ENCODE measurements at places on chromosomes 3 and 15.
A peak's percentile ranks its signal among the peaks of the same experiment; 100 is the strongest.

DNA sequence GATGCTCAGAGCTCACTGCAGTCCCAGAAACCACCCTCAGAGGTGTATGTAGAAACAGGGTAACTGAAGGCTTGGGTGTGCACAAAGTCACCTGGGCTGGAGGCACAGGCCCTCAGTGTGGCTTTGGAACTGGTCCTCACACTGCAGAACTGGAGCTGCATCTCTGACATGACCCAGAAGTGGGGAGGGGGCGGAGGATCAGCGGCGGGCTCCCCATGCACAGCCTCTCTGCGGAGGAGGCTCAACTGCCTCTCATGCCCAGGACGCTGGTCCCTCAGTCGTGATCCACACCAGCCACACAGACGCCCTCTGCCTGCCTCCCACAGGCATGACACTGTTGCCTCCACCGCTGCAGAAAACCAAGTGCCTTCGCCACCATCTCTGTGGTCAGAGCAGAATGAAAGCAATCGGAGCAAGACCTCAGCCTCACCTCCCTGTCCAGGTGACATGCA is 73.7 kb downstream of the TM2D3 start:
- peaks cover 78% of the 10 kb centered on the region for H3K27me3 ChIP-seq
- no peak overlapping the region for H3K4me3 ChIP-seq
- H3K4me1 ChIP-seq = no peaks in the 10 kb centered on the region
- no peaks in the 10 kb centered on the region for H3K36me3 ChIP-seq
- DNase-seq = no peak
- peak overlapping the region; percentile 35 for H3K27ac ChIP-seq

- H3K27ac ChIP-seq = no peak overlapping the region
- H3K36me3 ChIP-seq = no peaks in the 10 kb centered on the region
- no peaks in the 10 kb centered on the region for H3K4me1 ChIP-seq
- no peak for DNase-seq
These were observed 107.4 kb upstream of the IL12A start for GRCh38 chr3:159881208-159881607.

DNA sequence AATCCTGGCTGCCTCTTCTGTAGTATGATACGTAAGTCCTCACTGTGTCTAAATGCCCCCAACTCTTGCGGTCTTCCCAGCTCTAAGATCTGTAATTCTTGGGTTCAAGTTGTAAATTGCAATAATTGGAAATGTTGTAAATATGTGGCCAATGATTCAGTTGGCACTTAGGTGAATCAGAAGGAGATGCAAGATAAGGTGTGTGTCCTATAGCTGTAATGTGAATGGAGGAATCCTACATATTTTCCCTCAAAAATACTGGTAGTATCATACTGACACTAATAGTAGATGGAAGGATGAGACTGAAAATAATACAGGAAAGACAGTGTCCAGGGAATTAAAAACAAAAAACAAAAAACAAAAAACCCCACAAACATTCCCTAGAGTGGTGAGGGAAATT is 3.5 kb upstream of the ST3GAL6 start:
- no peaks in the 10 kb centered on the region for H3K4me1 ChIP-seq
- H3K4me3 ChIP-seq = no peak overlapping the region
- H3K36me3 ChIP-seq = no peaks in the 10 kb centered on the region
- H3K27me3 ChIP-seq = peaks cover 59% of the 10 kb centered on the region

DNA sequence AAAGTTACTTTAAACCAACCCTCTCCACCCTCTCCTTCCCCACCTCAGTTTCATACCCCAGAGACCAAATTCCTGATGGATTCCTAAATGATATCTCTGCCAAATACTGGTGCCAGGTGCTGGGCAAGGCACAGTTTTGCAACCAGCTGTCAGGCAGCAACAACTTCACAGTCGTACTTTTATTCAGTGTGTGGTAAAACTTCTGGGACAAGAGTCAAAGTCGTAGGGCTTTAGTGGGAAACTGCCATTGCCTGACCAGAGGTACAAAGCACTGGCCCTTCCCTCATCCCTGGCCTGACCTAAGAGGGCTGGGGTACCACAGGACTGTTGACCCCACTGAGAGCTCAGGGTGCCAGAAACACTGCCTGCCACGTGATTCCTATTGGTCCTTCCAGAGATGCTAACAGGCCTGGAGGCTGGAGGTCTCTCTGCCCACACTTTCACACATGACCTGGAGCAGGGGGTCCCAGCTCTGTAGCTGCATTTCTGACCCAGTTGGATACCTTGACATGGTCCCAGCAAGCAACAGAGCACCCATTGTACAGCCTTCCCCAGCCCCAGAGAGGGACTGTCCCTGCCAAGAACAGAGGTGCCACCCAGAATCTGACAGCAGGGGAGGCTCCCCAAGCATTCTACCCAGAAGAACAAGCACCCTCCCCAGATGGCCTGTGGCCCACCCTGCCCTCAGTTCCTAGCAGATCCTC is 59.9 kb downstream of the LIPC start:
- no peak overlapping the region for H3K27ac ChIP-seq
- DNase-seq = no peak
- no peaks in the 10 kb centered on the region for H3K36me3 ChIP-seq
- peaks cover 23% of the 10 kb centered on the region for H3K4me1 ChIP-seq
- H3K27me3 ChIP-seq = no peaks in the 10 kb centered on the region

GRCh38 chr3:87161013-87161412 is 66.1 kb upstream of the CHMP2B start:
- DNase-seq = no peak
- no peaks in the 10 kb centered on the region for H3K27me3 ChIP-seq
- H3K27ac ChIP-seq = no peak overlapping the region
- H3K4me1 ChIP-seq = no peaks in the 10 kb centered on the region
- no peaks in the 10 kb centered on the region for H3K36me3 ChIP-seq

DNA sequence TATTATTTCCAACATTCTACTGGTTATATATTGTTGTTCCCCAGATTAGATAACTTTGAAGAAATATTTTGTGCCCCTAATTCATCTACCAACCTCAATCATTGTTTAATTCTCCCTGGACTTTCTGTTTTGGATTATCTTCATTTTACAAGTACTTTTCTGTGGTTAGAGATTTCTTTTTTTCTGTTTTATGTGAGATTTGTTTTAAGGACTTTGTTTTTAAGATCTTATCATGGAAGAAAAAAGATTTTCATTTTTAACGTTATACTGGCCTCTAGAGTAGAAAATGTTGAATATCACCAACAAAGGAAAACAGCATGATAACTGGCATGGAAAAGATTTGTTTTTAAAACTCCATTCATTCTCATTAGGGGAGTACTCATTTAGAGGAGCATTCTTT is 210.9 kb upstream of the KCNMB2 start:
- H3K4me3 ChIP-seq = no peak overlapping the region
- H3K27ac ChIP-seq = no peak overlapping the region
- DNase-seq = no peak
- no peaks in the 10 kb centered on the region for H3K4me1 ChIP-seq

GRCh38 chr3:101050046-101050445 is 56.8 kb upstream of the ABI3BP start:
- peaks cover 17% of the 10 kb centered on the region for H3K27me3 ChIP-seq
- H3K4me1 ChIP-seq = no peaks in the 10 kb centered on the region
- no peak for DNase-seq
- no peak overlapping the region for H3K4me3 ChIP-seq
- no peak overlapping the region for H3K27ac ChIP-seq
- no peaks in the 10 kb centered on the region for H3K36me3 ChIP-seq

DNA sequence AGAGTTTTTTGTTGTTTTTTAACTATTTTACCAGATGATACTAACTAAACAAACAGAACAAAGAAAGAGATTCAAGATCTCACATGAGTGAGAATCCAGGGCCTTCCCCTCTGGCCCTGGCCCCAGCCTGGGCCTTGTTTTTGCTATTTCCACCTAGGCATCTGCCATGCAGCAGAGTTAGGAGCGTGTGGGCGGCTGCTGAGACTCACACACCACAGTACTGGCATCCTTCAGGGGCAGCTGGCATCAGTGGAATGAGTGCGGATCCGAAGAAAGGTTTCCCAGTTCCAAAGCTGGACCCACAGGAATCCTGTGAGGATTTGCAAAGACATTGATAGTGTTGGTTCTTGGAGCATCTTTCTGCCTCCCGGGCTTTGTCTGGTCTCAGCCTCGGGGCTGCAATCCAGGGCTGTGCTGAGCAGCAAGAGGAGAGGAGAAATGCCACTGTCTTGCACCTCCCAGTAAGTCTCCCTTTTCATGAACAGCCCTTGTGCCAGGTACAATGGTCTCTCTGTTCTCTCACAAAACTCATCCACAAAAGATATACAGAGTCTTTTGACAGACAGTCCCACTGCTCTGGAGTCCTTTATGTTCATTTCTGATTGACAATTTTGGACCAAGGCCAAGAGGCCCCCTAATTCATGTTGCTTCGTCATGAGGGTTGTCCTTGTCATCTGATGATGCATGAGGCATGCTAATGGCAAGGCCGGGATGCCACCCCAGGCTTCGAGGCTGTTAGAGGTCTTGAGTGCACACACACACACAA is 46.6 kb downstream of the APH1B start:
- H3K27me3 ChIP-seq = no peaks in the 10 kb centered on the region
- no peak overlapping the region for H3K4me3 ChIP-seq
- no peak overlapping the region for H3K27ac ChIP-seq
- no peak for DNase-seq

GRCh38 chr15:57591822-57592367 is at the start of gene MYZAP:
MYZAP (plus strand) TSS chr15:57591904; CDS start chr15:57592035, 131 bp downstream.
- peaks cover 4% of the 10 kb centered on the region for H3K4me1 ChIP-seq
- H3K4me3 ChIP-seq = no peak within 1 kb of the TSS
- DNase-seq = no peak
- peaks cover 69% of the 10 kb centered on the region for H3K27me3 ChIP-seq
- H3K27ac ChIP-seq = no peak within 1 kb of the TSS

DNA sequence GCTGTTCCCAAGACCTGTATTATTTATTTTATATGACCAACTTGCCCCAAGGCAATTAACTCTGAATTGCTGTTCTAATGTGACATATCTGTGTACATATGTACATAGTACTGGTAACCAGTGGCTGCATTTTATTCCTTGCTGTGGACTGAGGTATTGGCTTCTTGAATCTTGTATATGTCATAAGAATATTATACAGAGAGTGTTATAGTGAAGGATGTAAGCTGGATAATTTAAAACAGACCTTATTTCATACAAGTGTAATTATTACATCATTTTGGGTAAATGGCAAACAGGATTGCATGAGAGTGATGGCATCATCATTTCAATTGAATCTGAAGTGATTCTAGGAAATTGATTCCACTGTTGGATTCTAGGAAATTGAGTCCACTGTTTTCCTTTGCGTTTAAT is 32.9 kb downstream of the B3GALNT1 start:
- no peaks in the 10 kb centered on the region for H3K4me1 ChIP-seq
- peaks cover 2% of the 10 kb centered on the region for H3K36me3 ChIP-seq
- no peak overlapping the region for H3K4me3 ChIP-seq
- peaks cover 5% of the 10 kb centered on the region for H3K27me3 ChIP-seq
- no peak overlapping the region for H3K27ac ChIP-seq

- peak overlapping the region; percentile 13 for H3K4me3 ChIP-seq
- no peak for DNase-seq
- no peak overlapping the region for H3K27ac ChIP-seq
- peaks cover 13% of the 10 kb centered on the region for H3K4me1 ChIP-seq
- peaks cover 11% of the 10 kb centered on the region for H3K36me3 ChIP-seq
These were observed 21.3 kb upstream of the GATM start for GRCh38 chr15:45399381-45400212.

All from central memory CD8-positive, alpha-beta T cell (primary cell).